ENCODE measurements at places on chromosomes 7 and 10. TPM values are rescaled to one million over a fixed set of nuclear protein-coding genes. Genes with fewer than 3 reads are reported as not detected.

The MAP3K8 gene
- total RNA-seq, result 40.6 TPM

The CLRN3 gene
- not detected for total RNA-seq

The NPC1L1 gene
- 0.07 TPM for total RNA-seq

The HTR5A gene
- total RNA-seq, result not detected

The FAM25C gene
- not detected for total RNA-seq

The RPEL1 gene
- 0.10 TPM for total RNA-seq

The PKD2L1 gene
- not detected for total RNA-seq

The PAX2 gene
- not detected for total RNA-seq

The ADARB2 gene
- total RNA-seq, result 2.2 TPM

The SPDYE11 gene
- total RNA-seq, result not detected

The CPN1 gene
- not detected for total RNA-seq

The ADCYAP1R1 gene
- not detected for total RNA-seq

The POM121L12 gene
- not detected for total RNA-seq

Measured in activated CD4-positive, alpha-beta memory T cell treated with anti-CD3 and anti-CD28 coated beads for 36 hours (primary cell).